ENCODE measurements at places on chromosomes 6 and 20.

DNA sequence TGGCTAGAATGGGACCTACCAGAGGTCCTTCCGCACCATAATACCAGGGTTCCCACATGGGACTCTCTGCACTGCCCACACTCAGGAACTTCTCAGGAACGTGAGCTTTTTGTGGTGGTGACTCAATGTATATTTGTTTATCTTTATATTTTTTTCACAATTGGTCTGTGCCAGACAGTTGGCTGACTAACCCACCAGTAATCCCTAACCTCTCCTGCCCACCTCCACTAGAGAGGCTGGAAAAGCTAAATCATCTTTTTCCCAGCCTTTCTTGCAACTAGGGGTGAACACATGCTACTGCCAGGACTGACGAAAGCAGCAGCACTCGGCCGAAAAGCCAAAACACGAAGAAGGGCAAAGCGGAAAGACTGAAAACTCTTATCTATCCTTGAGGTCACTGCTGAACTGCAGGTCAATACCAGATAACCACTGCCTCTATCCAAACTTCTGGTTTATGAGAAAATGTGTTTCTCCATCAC is 112.9 kb downstream of the TRERF1 start:
- DNase-seq, result no peak

- no peak for DNase-seq
These were observed 19.5 kb downstream of the PHACTR2 start for GRCh38 chr6:143697076-143697800.

DNA sequence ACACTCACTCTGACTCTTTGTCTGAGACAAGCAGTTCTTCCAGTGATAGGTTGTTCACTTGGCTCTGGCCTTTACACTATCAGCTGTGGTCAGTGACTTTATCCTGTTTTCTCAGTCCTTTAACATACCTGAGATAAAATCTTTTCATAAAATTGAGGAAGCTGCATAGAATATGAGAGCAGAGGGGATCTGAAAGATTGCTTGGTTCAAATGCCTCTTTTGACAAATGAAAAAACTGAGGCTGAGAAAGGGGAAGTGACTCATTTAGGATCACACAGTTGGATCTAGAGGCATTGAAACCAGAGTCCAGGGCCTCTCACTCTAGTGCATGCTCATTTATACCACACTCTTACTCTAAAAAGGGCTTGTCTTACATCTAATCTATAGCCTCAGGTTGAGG is 277.0 kb upstream of the TBX18 start:
- no peak for DNase-seq

- peak; percentile 30 for DNase-seq
These were observed 151.0 kb upstream of the SMLR1 start for GRCh38 chr6:130676077-130676772.

DNA sequence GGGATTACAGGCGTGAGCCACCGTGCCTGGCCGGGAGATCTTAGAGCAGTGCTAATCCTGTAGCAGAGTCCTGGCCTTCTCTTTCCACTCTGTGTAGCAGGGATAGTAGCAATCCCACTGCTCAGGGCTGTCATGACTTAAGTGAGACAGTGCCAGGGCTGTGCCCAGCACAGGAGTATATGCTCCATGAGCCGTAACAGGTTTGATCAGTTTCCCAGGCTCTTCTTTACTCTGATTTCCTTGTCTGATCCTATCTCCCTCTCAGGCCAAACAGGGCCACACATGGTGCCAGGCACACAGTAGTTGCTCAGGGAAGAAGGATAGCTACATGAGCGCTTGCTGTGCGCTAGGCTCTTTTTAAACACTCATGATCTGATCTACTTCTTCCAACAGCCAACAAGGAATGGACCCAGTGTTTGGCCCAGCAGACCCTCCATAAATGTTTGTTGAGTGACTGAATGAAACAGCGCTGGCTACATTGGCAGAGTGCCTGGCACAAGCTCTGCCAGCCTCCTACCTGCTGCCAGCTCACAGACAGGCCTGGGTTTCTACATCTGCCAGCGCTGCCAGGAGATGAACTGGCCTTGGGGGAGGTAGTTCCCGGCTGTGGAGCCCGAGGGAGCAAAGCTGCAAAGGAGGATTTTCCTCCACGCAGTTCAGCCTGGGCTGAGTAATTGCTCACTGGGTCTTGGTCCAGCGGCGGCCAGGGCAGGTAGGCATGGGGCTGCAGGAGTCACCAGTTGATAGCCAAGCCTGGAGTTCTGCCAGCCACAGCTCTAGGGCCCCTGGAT is 36.9 kb downstream of the SNAI1 start:
- DNase-seq, result no peak

- no peak for DNase-seq
These were observed 29.2 kb downstream of the ID4 start for GRCh38 chr6:19866173-19866984.

DNA sequence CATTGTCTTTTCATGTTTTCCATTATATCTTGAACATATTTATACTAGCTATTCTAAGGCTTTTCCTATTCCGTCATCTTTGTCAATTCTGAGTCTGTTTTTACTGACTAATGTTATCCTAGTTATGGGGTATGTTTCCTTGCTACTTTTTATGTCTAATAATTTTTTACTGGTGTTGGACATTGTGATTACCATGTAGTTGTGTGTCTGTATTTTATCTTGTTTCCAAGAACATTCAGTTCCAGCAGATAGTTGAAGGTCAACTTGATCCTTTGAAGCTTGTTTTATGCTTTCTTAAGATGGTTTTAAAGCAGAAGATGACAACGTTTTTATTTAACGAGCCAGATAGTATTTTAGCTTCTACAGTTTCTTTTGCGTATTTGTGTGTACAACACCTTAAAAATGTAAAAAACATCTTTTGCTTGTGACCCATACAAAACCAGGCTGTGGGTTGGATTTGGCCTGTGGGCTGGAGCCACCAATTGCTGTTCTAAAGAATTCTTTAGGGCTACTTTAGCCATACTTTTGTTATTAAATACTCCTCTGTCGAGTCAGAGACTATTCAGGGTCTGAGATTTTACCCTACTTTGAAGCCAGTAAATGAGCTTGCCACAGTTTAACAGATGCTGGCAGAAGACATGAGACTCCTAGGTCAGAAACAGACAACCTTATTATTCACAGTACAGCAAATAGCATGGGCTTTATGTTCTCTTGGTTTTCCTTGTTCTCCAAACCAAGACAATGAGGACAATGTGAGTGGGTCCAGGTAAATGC is 38.7 kb upstream of the REV3L start:
- DNase-seq, result no peak

DNA sequence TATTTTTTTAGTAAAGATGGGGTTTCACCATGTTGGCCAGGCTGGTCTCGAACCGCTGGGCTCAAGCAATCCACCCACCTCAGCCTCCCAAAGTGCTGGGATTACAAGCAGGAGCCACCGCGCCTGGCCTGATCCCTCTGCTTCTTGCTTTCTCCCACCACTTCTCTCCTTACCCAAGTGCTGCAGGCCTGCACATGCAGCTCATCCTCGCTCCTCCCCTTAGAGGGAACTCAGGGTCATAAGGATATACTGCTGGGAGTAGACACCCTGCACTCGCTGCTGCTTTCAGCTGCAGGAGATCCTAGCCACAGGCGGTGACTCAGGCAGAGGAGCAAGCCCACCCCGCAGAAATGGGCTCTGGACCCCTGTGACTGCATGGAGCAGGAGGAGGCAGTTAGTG is 40.0 kb upstream of the FANCE start:
- no peak for DNase-seq

Measured in neural progenitor cell (in vitro differentiated cells).